Activated T-helper 2 cell treated with anti-CD3 and anti-CD28 coated beads, Interferon-gamma antibody, Interleukin-2, Interleukin-4, amounts not matched to agents 10 μg/mL and 5 μg/mL and 100 μg/mL, durations not matched to agents 14 hours and 24 hours and 36 hours (primary cell): ENCODE measurements at places on chromosomes 1 and 21.

- no peaks in the 10 kb centered on the region for H3K36me3 ChIP-seq
- no peaks in the 10 kb centered on the region for H3K27me3 ChIP-seq
- no peak overlapping the region for H3K4me3 ChIP-seq
- H3K4me1 ChIP-seq: no peaks in the 10 kb centered on the region
- no peak for DNase-seq
These were observed 12.7 kb downstream of the GABRD start for GRCh38 chr1:2031546-2032540.

GRCh38 chr1:12287869-12288268 lies 58.0 kb downstream of the VPS13D start:
- peaks cover 41% of the 10 kb centered on the region for H3K36me3 ChIP-seq
- no peaks in the 10 kb centered on the region for H3K27me3 ChIP-seq
- no peak overlapping the region for H3K4me3 ChIP-seq
- no peak for DNase-seq
- no peak overlapping the region for H3K27ac ChIP-seq
- peaks cover 8% of the 10 kb centered on the region for H3K4me1 ChIP-seq

- no peak for DNase-seq
- no peaks in the 10 kb centered on the region for H3K36me3 ChIP-seq
- peaks cover 34% of the 10 kb centered on the region for H3K27me3 ChIP-seq
- no peak overlapping the region for H3K4me3 ChIP-seq
These were observed 32.1 kb upstream of the APOBEC4 start for GRCh38 chr1:183685112-183685713.

DNA sequence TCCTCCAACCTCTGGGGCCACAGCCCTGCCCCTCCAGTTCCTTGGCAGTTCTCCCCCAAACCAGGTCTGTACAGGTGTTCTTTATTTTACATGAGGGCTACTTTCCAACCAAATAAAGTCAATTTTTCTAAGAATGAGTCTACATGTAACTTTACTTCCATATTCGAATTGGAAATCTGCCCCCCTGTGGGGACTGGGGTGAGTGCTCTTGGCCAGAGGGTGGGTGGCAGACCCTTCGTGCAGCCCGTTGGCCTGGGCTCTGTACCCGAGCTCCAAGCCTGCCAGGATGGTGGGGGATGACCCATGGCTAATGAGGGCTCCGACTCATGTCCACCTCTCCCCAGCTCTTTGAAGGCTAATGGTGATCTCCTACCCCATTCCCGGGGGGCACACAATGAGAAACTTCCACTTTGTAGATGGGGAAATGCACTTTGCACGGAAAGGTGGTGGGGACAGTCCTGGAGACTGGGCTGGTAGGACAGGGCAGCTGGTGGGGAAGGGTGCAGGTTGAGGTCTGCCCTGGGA lies 589 bp upstream of the CATSPER4 start:
- peaks cover 15% of the 10 kb centered on the region for H3K4me1 ChIP-seq
- H3K4me3 ChIP-seq: no peak overlapping the region
- no peaks in the 10 kb centered on the region for H3K27me3 ChIP-seq
- DNase-seq: no peak

DNA sequence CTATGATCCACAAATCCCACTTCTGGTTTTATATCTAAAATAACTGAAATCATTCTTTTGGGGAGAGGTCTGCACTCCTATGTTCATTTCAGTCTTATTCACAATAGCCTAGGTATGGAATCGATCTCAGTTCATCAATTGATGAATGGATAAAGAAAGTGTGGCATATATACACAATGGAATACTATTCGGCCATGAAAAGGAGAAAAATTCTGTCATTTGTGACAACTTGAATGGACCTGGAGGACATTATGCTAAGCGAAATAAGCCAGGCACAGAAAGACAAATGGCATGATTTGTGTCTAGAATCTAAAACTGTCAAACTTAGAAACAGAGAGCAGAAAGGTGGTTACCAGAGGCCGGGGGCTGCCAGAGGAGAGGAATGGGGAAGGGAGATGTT lies 5.4 kb upstream of the KRTAP10-8 start:
- H3K4me3 ChIP-seq: no peak overlapping the region
- H3K27me3 ChIP-seq: peaks cover 12% of the 10 kb centered on the region
- H3K36me3 ChIP-seq: no peaks in the 10 kb centered on the region
- DNase-seq: no peak
- H3K27ac ChIP-seq: no peak overlapping the region
- H3K4me1 ChIP-seq: no peaks in the 10 kb centered on the region

- no peak overlapping the region for H3K27ac ChIP-seq
- no peaks in the 10 kb centered on the region for H3K36me3 ChIP-seq
- no peak overlapping the region for H3K4me3 ChIP-seq
- H3K27me3 ChIP-seq: peaks cover 17% of the 10 kb centered on the region
- DNase-seq: no peak
These were observed 76.5 kb upstream of the MAP10 start for GRCh38 chr1:232728507-232729263.

DNA sequence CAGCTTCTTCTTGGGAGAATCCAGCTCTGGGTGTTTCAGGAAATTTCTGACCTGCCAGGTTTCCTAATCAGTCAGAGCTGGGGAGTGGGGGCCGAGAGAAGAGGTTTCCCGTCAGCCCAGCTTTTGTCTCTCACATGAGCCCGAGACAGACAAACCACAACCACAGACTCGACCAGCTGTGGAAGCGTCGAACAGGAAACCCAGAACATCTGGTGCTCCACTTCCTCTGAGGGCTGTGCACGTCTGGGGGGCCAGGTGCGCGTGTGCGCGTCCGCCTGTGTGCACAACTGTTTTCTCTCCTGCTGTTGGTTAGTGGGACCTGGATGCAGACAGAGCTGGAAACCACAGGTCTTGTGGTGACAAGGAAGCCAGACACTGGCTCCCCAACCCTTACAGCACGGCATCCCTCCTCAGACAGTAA lies 113.0 kb upstream of the SLC25A33 start:
- H3K36me3 ChIP-seq: no peaks in the 10 kb centered on the region
- peak overlapping the region; percentile 31 for H3K4me3 ChIP-seq
- H3K27me3 ChIP-seq: peaks cover 19% of the 10 kb centered on the region
- DNase-seq: peak; percentile 78
- peak overlapping the region; percentile 24 for H3K27ac ChIP-seq

- no peak within 1 kb of the TSS for H3K4me3 ChIP-seq
- H3K4me1 ChIP-seq: no peaks in the 10 kb centered on the region
- H3K36me3 ChIP-seq: no peaks in the 10 kb centered on the region
- no peak within 1 kb of the TSS for H3K27ac ChIP-seq
- no peak for DNase-seq
These were observed at the start of gene MYBPH for GRCh38 chr1:203175237-203175826. TSS of gene MYBPH (minus strand) at chr1:203175826. CDS start at chr1:203175755, 71 bp downstream.

DNA sequence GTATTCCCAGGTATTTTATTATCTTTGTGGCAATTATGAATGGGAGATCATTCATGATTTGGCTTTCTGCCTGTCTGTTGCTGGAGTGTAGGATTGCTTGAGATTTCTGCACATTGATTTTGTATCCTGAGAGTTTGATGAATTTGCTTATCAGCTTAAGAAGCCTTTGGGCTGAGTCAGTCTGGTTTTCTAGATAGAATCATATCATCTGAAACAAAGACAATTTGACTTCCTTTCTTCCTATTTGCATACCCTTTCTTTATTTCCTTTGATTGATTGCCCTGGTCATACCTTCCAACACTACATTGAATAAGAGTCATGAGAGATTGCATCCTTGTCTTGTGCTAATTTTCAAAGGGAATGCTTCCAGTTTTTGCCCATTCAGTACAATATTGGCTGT lies 8.0 kb downstream of the OR2L3 start:
- H3K27ac ChIP-seq: no peak overlapping the region
- DNase-seq: no peak
- H3K4me1 ChIP-seq: no peaks in the 10 kb centered on the region
- H3K36me3 ChIP-seq: no peaks in the 10 kb centered on the region
- H3K27me3 ChIP-seq: no peaks in the 10 kb centered on the region

GRCh38 chr1:12179111-12179519 lies 12.3 kb downstream of the TNFRSF1B start:
- DNase-seq: peak; percentile 63
- H3K27me3 ChIP-seq: no peaks in the 10 kb centered on the region
- peaks cover 61% of the 10 kb centered on the region for H3K36me3 ChIP-seq
- H3K4me1 ChIP-seq: peaks cover 70% of the 10 kb centered on the region
- peak overlapping the region; percentile 75 for H3K4me3 ChIP-seq
- peak overlapping the region; percentile 93 for H3K27ac ChIP-seq

- no peaks in the 10 kb centered on the region for H3K27me3 ChIP-seq
- H3K4me1 ChIP-seq: peaks cover 68% of the 10 kb centered on the region
These were observed 6.6 kb downstream of the MR1 start for GRCh38 chr1:181040284-181040865.

DNA sequence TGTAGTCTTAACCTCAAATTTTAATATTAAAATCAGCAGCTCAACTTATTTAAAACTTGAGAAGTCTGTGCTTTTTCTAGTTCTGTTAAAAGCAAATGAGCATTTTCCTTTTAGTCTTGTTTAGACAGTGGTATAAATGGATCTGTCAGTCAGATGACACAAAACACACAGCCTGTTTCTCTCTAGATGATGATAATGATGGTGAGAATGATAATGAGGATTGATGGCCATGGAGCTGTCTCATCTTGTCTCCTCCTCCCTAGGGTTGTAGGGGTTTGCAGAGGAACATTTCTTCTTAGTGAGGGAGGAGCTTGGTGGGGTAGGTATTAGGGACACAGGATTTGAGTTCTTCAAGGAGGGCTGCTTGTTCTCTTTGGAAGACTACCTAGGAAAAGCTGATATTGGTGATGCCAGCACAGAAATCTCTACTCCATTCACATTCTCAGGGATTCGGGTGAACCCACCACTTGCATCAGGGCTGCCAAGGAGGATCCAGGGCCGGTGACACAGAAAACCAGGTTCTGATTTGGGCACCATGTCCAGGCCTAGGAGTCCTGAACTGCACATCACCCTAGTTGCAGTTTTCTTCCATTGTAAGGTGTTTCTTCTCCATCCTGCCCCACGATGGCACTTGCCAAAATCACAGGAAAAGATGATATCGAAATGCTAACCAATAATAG lies 147.6 kb downstream of the RHOU start:
- H3K27me3 ChIP-seq: peaks cover 8% of the 10 kb centered on the region
- H3K27ac ChIP-seq: no peak overlapping the region
- H3K4me1 ChIP-seq: no peaks in the 10 kb centered on the region
- no peaks in the 10 kb centered on the region for H3K36me3 ChIP-seq

GRCh38 chr1:51629918-51630317 lies 13.0 kb downstream of the OSBPL9 start:
- no peak overlapping the region for H3K27ac ChIP-seq
- no peaks in the 10 kb centered on the region for H3K27me3 ChIP-seq
- DNase-seq: no peak
- H3K4me1 ChIP-seq: peaks cover 12% of the 10 kb centered on the region
- no peak overlapping the region for H3K4me3 ChIP-seq
- H3K36me3 ChIP-seq: no peaks in the 10 kb centered on the region

GRCh38 chr1:150008699-150009098 lies 1.8 kb downstream of the OTUD7B start:
- H3K27me3 ChIP-seq: no peaks in the 10 kb centered on the region
- peak overlapping the region; percentile 97 for H3K4me3 ChIP-seq
- no peak for DNase-seq
- peaks cover 41% of the 10 kb centered on the region for H3K36me3 ChIP-seq

GRCh38 chr1:159208175-159208825 lies 3.6 kb downstream of the ACKR1 start:
- H3K4me3 ChIP-seq: no peak overlapping the region
- no peak for DNase-seq
- H3K27ac ChIP-seq: no peak overlapping the region
- peaks cover 2% of the 10 kb centered on the region for H3K4me1 ChIP-seq

- peaks cover 40% of the 10 kb centered on the region for H3K27me3 ChIP-seq
- H3K4me1 ChIP-seq: no peaks in the 10 kb centered on the region
- no peaks in the 10 kb centered on the region for H3K36me3 ChIP-seq
- H3K27ac ChIP-seq: no peak overlapping the region
- no peak for DNase-seq
These were observed 51.3 kb upstream of the LRRN2 start for GRCh38 chr1:204736836-204737235.

DNA sequence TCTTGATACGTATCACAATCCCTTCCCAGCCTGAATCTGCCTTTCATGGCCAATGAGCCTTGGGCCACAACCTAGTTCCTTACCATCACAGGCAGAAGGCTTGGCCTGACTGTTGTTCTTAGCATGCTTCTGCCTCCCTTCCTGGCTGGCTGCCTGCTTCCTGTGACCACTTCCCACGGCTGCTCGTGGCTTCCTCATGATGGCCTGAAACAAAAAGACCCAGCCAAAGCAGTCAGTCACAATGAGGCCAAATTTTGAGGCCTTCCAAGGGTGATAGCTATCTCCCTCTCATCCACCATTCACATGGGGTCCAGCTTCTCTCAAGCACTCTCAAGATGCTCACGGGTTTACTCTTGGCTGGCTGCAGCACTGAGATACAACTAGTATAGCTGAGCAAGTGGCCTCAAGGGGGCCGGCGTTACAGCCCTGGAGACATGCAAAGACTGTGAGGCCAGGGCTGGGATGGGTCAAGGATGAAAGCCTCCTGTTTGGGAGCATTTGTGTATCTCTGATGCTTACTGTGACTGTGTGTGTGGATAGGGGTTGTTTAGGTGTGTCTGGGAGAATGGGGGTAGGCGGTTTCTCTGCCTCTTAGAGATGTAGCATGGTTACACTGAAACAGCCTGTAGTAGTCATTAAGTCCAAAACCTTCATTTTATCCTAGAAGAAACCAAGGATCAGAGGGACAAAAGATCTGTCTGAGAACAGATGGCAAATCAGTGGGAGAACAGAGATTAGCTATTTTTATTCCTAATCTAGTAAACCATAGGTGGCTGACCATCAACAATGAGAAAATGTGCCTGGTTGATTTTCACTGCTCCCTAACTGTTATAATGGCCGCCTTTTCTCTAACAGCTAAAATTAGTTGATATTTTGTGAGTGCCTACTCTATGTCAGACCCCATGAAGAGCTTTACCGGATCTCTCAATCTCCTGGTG lies 5.4 kb upstream of the TOE1 start:
- no peaks in the 10 kb centered on the region for H3K27me3 ChIP-seq
- peaks cover 41% of the 10 kb centered on the region for H3K36me3 ChIP-seq
- DNase-seq: no peak
- H3K4me1 ChIP-seq: peaks cover 31% of the 10 kb centered on the region

GRCh38 chr1:54569339-54569738 lies 21.3 kb downstream of the ACOT11 start:
- no peaks in the 10 kb centered on the region for H3K27me3 ChIP-seq
- H3K27ac ChIP-seq: no peak overlapping the region
- no peaks in the 10 kb centered on the region for H3K36me3 ChIP-seq

GRCh38 chr1:46612937-46613660 lies 3.5 kb downstream of the MOB3C start:
- H3K36me3 ChIP-seq: peaks cover 46% of the 10 kb centered on the region
- H3K27me3 ChIP-seq: no peaks in the 10 kb centered on the region
- peaks cover 53% of the 10 kb centered on the region for H3K4me1 ChIP-seq
- no peak overlapping the region for H3K27ac ChIP-seq
- no peak for DNase-seq
